ENCODE measurements at places on chromosomes 13 and 19.

DNA sequence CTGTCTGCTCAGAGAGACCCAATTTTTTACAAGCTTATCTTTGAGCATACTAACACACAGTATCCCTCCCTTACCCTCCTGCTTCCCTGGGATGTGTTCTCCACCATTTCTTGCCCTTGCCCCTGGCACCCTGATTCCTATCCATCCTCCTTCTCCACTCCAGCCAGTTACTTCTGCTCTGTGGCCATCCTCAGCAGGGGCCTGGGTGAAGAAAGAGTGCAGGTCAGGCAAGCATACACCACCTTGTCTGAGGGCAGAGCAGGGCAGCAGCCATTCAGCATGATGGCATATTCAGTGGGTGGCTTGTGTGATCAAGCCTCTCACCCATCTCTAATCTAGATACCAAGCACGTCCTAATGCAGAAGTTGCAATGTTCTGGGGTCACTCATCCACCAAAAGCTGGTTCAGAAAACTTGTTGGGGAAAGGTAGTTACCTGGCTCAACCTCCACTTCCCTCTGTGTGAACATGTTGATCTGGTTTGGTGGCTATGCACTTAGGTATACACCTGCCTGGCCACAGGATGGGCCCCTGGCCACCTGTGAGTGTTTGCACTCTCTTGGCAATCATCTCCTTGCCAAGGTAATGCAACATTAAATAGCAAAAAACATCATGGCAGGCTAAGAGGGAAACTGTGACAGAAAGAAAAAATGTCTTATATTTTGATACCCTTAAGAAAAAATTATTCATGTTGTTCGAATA, 900.3 kb upstream of the MIR17HG start:
- no peak for DNase-seq

DNA sequence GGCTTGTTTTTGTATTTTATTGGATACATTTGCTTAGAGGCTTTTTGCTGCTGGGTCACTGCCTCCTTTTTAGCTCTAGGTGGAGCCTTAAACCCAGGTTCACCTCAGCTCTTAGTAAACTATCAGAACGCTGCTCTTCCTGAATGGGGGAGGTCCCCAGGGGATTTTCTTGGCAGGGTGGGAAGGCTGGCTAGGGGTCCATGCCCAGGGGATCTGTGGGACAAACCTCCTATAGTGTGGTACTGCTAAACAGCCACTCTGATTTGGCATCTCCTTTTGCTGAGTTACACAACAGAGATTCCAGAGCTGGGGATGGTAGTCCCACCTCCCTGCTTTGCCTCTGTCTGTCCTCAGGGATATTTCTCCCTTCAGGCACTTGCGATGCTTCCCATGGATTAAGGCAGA, 204.9 kb downstream of the ZIC5 start:
- DNase-seq, result peak; percentile 79

DNA sequence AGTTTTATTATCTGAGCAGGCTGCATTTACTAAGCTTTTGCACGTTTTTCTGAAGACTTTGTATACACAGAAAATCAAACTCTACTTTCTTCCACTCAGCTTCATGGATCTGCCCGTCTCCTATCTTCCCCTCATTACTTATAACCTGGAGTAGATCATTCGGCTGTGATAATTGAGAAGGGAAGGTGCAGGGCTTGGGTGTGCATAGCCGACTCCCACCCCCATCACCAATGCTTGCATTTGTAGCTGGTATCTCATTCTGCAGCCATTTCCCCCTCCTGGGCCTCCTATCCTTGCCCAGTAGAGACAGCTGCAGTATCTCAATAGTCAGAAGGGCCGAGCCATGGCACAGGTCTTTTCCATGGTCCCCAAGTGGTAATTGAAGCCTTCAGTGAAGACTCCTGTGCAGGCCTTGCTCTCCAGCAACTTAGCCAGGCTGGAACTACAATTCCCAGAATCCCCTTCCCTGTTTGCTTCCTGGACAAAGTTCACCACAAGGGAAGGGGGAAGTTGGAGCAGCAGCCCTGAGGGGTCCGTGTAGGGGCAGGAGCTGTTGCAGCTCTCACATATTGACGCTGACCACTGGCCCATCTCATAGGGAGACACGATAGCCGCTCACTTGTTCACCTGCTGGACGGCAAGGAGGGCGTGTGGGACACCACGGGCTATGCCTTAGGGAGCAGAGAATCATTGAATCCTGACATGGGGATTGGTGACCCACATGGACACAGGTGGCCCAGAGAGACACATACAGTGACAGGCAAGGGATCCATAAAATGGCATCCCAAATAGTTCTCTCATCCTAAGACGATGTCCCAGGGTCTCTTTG, 2.1 kb upstream of the SIGLEC8 start:
- DNase-seq, result peak; percentile 77

DNA sequence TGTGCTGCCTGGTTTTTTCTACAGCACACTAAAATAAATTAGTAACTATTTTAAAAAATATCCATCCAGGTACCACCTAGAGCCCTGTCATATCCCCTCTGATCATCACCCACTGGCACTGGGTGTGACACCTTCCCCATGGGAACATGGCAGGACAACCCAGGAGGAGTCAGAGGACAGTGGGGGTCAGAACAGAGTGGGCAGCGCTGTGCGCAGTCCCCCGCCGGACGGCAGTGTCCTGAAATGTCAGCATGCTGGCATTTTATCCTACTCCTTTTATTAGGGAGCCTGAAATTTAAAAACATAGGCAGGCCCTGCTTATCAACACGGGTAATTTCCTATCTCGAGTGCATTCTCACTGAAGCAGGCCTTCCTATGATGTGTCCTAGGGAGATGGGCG, 42.1 kb upstream of the GAS6 start:
- DNase-seq, result no peak

GRCh38 chr13:92512852-92513251, 713.8 kb upstream of the GPC6 start:
- no peak for DNase-seq

DNA sequence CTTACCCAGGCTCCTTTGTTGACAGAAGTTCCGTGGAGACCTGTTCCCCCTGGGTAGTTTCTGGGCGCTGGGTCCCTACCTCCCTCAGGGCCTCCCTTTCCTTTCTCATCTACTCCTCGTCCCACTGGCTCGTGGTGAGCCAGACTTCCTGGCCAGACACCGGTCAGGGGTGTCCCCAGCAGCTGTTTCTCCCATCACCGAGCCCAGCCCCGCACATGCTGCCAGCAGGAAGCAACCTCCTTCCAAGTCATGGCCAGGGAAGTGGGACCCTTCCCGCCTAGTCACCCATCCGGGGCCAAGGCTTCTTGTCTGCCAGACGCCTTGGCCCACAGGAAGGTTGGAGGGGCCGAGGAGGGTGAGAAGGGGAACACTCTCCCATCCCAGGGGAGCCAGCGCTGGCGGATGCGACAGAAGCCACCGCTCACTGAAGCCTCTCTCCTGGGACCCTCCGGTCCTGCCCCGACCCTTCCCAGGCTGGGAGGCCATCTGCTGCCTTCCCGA, 5.7 kb downstream of the PAK4 start:
- no peak for DNase-seq

- peak; percentile 76 for DNase-seq
These were observed 4.6 kb downstream of the AXL start for GRCh38 chr19:41223431-41224234.

DNA sequence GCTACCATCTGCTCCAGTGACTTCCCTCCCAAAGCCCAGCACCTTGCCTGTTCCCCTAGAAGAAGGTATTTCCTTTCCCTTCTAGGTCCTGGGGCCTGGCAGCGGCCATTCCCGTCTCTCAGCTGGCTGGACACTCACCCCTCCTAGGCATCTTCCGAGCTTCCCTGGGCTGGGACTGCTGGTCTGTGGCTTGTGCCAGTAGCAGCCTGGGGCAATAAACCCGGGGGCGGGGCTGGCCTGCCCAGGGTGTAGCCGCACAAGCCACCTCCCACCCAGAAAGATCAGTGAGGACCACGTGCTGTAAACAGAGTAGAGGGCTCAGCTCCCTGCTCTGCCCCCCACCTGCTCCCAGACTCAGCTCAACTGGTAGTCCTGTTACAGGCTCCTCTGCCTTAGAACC, 15.0 kb downstream of the LIPE start:
- peak; percentile 48 for DNase-seq

DNA sequence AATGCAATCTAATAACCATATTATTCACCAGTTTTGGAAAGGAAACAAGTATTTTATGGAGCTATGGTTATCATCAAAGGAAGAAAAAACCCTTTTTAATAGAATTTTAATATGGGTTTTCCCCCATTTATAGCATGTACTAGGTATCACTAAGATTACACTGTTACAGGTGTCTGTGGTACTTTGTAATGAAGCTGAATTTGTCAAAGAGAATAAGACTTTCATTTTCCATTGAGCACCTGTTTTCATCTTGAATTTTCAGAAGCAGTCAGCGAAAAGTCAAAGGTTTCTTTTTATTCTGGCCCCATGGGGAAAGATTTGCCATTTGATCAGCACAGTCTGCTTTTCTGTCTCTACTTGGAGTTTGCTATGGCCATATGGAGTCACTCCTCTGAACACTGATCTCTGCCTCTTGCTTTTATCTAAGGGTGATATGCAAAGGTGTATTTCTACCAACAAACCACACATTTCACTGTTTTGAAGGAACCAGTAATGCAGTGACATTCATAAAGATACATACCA, 590.0 kb downstream of the DCT start:
- DNase-seq, result no peak

- no peak for DNase-seq
These were observed 858.0 kb downstream of the SLITRK1 start for GRCh38 chr13:83024232-83024631.

Measured in GM23338 (cell line).